ENCODE measurements at places on chromosomes 5 and 9.

GRCh38 chr5:68435611-68436010 lies 220.1 kb downstream of the PIK3R1 start:
- DNase-seq: no peak

DNA sequence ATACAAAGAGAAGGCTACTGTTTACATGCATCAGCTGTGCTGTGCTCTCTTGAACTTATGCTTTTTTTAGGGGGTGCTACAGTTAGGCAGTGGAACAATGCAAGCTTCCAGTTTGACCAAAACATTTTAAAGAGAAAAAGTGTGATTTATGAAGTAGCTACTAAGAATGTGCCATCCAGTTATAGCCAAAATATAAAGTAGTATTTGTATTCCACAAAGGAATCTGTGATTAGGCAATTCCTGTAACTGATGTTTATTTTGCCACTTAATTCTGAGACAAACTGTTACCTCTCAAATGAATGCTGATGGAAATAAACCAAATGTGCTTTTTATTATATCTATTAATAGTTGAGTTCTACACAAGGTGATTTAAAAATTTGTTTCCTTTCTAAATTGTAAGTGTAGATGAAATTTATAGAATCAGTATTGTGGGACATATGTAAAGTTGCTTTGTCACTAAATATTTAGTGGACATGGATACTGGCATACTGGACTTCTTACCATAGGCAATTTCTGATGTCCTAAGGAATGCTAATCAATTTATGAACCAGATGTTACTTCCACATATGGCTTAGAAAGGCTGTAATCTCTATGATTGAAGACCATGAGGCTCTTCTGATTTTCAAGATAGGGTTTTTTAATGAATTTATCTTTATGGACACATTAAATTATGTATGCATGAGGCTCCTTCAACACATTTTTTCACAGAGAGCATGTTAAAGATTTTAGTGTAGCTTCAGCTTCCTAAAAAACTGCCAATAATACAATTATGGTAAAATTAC lies 410.2 kb downstream of the PRR16 start:
- DNase-seq: no peak

- no peak for DNase-seq
These were observed 1300.5 kb upstream of the DMAC1 start for GRCh38 chr9:9100070-9100469.

GRCh38 chr5:81302596-81302995 lies 1.2 kb downstream of the ZCCHC9 start:
- DNase-seq: no peak

GRCh38 chr5:74382987-74383593 lies 257.4 kb downstream of the ENC1 start:
- DNase-seq: no peak

DNA sequence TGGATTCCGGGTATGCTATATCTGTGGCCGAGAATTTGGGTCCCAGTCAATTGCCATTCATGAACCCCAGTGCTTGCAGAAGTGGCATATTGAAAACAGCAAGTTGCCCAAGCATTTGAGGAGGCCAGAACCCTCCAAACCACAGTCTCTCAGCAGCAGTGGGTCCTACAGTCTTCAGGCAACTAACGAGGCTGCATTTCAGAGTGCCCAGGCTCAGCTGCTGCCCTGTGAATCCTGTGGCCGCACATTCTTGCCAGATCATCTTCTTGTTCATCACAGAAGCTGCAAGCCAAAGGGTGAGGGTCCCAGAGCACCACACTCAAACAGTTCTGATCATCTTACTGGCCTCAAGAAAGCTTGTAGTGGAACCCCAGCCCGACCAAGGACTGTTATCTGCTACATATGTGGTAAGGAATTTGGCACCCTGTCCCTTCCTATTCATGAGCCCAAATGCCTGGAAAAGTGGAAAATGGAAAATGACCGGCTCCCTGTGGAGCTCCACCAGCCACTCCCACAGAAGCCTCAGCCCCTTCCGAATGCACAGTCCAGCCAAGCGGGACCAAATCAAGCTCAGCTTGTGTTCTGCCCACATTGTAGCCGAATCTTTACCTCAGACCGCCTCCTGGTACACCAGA lies 23.0 kb downstream of the ZNF474 start:
- DNase-seq: no peak

DNA sequence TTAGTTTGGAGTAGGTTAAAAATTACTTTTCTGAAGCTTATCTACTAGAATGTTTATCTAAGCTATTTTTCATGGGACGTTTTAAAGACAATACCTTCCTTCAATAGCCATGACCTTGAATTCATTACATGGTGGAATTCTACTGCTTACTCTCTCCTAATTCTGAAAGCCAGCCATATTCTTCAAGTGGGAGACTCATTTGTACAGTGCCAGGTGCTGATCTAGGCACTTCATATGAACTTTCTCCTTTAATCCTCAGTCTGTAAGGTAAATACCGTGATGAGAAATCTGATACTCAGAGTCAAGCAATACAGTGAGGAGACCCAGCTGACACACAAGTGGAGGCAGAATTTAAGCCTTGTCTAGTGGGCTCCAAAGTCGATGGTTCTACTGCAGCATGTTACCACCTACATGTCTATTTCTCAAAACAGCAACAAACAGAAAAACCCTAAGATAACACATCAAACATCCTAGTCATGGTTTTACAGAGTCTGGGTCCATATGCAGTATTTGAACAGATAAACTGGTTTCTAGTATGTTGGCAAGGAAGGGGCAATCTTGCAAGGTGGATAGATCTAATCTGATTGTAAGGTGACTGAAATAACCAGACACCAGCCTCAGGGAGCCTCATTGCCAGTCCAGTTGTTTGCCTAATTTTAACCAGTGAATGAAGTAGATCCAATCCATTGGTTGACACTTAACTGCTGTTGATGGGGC lies 243.7 kb downstream of the PIK3R1 start:
- DNase-seq: no peak

GRCh38 chr5:157549283-157549629 lies 26.3 kb downstream of the ADAM19 start:
- DNase-seq: no peak

GRCh38 chr9:91122755-91123154 lies 239.0 kb downstream of the AUH start:
- no peak for DNase-seq
